Stimulated activated CD8-positive, alpha-beta memory T cell treated with anti-CD3 and anti-CD28 coated beads, Interleukin-15, amount 100 ng/mL, for 1 hour (primary cell): ENCODE measurements at places on chromosomes 6 and 20.

DNA sequence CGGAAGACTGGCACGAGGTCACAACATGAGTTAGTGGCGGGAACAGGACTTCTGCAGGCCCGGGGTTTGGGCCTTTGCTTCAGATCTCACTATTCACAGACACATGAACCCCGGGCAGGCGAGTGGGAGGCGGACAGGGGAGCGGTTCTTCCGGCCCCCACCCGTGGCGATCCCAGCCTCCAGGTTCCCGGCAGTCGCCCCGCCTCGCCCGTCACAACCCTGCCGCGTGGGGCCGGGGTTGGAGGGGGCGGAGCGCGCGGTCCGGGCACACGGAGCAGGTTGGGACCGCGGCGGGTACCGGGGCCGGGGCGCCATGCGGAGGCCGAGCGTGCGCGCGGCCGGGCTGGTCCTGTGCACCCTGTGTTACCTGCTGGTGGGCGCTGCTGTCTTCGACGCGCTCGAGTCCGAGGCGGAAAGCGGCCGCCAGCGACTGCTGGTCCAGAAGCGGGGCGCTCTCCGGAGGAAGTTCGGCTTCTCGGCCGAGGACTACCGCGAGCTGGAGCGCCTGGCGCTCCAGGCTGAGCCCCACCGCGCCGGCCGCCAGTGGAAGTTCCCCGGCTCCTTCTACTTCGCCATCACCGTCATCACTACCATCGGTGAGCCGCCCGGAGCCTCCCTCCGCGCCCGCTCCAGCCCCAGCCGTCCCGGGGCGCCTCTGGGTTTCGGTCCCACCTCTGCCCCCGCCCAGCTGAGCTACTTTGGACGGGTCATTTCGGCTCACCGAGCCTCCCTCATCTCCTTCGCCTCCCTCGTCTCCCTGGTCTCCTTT is at the start of gene KCNK15:
Gene KCNK15 (plus strand): TSS at position 268 of the 769 bp plus-strand sequence. CDS start 46 bp downstream, at position 314.
- DNase-seq = no peak

GRCh38 chr20:11792568-11792953 is 125.1 kb upstream of the BTBD3 start:
- DNase-seq = no peak

GRCh38 chr6:128487746-128488145 is 32.7 kb downstream of the PTPRK start:
- DNase-seq = no peak

DNA sequence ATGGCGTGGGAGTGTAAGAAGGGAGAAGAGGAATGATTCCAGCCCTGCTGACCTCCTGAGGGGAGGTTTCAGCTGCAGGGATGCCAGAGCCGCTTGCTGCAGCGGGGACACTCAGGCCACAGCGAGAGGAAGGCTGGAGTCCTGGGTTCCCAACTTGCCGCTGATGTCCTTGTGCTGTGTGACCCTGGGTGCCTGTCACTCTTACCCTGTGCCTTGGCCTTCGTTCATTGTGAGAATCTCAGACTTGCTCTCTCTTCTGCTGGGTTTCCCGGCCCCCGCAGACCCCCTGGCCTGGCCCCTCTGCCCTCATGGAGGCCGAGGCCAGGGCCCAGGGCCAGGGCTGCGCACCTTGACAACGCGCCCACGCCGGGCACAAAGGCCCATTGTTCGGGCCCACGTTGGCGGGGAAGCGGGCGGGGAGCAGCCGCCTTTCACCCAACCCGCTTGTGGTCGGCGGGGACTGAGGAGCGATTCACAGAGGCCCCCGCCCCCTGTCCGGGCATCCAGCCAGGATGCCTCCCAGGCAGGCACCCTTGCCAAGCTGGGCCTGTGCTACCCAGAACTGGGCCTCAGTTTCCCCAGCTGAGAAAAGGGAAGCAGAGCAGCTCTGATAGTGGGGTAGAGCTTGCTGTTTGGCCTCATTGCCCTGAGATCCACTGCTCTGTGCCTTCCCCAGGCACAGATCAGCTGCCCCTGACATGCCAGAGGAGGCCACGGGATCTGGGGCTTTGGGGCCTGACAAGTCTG is 52.4 kb downstream of the CEBPB start:
- no peak for DNase-seq

- no peak for DNase-seq
These were observed 11.3 kb downstream of the CST7 start for GRCh38 chr20:24960302-24960801.

DNA sequence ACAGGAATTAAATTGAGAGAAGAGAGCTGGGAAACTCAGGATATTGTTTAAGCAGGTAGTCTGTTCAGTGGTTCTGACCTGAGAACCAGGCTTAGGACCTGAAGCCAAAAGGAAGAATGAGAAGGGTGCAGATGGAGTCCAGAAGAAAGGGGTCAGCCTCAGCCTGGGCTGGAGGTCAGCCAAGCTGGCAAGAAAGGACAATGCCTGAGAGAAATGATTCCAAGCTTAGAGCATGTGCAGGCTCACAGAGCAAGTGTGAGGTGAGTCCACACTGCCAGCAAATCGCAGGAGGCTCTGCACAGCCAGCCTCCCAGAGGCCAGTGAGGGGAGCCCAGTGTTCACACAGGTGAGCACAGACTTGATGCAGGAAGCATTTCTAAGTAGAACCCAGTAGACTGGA is 47.3 kb downstream of the DAAM2 start:
- no peak for DNase-seq

- no peak for DNase-seq
These were observed 190.4 kb downstream of the OGFRL1 start for GRCh38 chr6:71478834-71479541.

DNA sequence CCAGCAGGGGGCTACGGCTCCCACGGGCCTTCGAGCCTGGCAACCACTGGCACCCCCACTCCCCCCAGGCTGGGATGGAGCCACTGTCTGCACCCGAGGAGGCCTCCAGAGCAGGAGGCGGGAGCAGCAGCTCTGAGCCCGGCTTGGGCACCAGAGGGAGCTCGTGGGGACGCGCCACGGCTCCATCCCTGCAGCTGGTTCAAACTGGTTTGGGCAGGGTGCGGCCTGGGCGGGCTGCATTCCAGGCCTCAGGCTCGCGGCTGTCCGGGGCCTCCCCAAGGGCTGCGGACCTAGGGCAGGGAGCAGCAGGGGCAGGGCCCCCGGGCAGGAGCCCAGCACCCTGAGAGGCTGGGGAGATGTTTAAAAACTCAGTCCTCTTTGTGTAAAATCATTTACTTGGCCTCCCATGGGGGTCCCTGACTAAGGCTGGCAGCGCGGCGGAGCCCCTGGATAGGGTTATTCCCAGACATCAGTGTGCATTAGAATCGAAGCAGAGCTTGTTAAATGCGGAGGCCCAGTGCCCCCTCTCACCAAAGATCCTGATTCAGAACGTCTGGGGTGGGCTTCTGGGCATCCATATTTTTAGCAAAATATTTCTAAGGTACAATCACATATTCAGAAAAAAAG is 4.1 kb upstream of the BCAS4 start:
- peak; percentile 59 for DNase-seq

- DNase-seq = no peak
These were observed 10.5 kb downstream of the SYTL3 start for GRCh38 chr6:158660333-158660754.

DNA sequence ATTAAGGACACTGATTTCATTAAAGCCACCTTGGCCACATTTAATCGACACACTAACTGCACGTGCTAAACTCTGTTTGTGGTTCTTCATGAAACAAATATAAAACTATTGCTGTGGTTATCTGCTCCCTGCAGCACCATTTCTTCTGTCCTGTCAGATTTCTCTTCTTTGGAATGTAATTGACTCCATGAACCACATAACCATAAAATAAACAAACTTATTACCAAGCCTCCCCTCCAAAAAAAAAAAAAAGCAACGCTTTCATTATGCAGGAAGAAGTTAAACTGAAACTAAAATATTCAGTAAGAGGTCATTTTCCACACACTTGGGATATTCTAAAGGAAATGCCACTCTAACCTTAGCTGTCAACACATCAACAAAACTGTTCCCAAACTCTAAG is 319.1 kb upstream of the NT5E start:
- no peak for DNase-seq

- no peak for DNase-seq
These were observed 914.7 kb upstream of the CITED2 start for GRCh38 chr6:140289186-140289585.

GRCh38 chr20:57834306-57835073 is 124.7 kb upstream of the PMEPA1 start:
- no peak for DNase-seq

DNA sequence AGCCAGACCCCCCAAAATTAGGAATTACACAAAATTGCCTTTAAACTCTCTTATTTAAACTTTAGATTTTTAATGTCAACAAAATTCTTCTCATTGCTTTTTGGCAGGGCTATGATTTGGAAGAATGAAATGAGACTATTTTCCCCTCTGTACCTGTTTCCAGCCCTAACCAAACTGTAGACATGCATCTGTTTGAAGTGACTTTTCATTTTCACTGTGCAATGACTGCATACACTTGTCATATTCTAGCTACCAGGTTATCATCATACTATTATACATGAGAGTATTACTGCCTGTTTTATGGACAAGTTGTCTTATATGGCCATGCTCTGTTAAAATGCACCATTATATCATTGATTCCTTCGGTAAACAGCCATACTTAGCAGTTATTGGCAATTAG is 295.2 kb downstream of the TBC1D7 start:
- DNase-seq = no peak
